ENCODE measurements at places on chromosomes 7 and 10.
A peak's percentile ranks its signal among the peaks of the same experiment; 100 is the strongest.

DNA sequence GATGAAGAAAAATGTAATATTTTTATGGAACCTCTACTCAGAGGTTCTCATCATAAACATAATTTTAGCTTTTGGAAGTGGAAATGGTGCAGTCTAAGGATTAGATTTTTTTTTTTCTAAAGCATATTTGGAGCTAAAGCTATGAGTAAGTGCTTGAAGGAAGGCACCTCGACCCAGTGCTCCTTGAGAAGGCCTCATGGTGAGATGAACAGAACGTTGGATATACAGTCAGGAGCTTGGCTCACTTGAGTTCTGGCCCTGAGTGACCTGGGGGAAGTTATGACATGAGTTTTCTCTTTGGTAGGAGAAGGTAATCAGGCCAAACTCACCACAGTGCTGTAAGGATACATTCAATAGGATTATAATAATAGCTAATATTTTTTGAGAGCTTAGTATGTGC, 163.3 kb downstream of the JCAD start:
- no peak for DNase-seq

DNA sequence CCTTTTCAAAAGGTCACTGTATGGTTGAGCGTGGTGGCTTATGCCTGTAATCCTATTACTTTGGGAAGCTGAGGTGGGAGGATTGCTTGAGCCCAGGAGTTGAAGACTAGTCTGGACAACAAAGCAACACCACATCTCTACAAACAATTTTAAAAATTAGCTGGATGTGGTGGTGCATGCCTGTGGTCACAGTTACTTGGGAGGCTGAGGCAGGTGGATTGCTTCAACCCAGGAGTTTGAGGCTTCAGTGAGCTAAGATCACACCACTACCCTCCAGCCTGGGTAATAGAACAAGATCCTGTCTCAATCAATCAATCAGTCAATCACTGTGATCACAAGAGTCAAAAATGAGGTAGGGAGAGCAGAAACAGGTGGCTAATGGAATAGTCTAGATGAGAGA, 97.0 kb downstream of the SUGCT start:
- DNase-seq = no peak

GRCh38 chr7:136685501-136686173, 182.8 kb upstream of the CHRM2 start:
- DNase-seq = no peak

GRCh38 chr10:97852277-97852676, 2.6 kb downstream of the GOLGA7B start:
- DNase-seq = no peak

- DNase-seq = no peak
Measured at GRCh38 chr10:61936770-61937169, 35.3 kb downstream of the ARID5B start.

DNA sequence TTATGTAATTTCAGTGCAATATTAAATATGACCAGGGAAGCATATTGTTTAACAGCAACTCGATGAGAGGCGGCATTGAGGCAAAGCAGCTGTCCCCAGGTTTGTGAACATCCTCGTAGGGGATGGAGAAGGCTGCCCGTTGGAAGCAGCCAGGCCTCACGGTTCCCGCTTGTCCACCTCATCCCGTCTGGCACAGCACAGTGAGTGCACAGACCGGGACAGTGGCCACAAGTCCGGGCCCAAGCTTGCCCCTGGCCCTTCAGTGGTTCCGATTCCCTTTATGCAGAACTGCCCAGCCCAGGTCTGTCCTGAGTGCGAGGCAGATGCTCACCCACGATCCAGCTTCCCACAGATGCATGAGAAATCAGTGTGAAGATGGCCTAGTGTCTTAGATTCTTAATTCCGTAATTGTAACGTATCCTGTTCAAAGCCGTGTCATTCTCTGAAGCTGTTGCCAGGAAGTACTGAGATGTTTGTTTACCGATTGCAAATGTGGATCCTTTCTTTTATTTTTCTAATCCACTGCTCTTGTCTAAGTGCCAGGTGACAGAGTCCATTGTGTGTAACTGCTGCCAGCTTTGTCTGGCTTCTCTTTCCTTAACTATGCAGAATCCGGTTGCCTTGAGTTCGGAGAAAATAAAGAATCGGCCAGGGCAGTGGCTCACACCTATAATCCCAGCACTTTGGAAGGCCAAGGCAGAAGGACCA, 35.5 kb downstream of the PFKP start:
- peak; percentile 76 for DNase-seq

DNA sequence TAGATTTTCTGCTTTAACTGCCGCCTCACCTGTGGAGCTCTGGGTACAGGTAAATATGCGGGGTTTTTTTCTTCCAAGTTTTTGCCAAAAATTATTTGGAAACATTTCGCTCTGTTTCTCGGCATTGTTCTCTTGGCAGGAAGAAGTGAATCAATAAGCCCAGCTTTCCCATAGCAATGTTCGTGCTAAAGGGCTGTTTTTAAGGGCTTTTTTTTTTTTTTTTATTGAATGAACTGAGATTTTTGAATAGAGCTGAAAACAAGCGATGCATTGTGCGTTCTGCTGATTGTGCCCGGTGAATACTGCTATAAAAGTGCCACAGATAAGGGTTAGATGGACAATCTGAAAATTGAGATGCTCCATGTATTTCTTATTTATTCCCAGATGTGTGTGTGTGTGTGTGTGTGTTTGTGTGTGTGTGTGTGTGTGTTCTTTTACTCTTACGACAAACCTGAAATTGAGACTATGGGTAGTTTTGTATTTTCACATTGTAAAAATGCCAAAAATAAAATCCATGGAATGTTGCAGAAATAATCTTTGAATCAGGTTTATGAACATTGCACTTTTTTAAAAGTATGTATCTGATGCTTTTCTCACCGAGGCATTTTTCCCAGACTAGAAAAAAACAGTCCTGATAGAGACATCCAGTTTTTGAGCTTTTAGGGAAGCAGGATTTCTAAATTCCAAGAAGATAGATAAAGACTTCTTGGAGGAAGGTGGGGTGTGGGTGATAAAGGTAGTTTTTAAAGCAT, 30.5 kb downstream of the KIAA1217 start:
- no peak for DNase-seq

GRCh38 chr10:3813986-3814837, 29.2 kb upstream of the KLF6 start:
- DNase-seq = no peak

DNA sequence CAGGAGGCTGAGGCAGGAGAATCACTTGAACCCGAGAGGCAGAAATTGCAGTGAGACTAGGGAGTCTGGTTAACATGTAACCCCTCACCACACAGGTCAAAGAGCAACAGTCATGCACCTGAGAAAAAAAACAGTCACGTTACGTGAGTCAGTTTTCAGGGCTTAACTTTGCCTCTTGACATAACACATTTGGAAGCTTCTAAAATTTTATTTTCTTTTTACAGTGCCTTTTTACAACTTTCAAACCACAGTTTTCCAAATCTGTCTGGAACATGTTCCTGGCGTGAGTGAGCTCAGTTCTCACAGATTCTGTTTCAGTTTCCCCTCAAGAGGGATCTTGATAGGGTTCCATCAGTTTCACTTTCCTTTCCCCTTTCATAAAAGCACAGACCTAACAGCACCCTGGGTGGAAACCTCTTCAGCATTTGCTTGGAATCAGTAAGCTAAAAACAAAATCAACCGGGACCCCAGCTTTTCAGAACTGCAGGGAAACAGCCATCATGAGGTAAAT, 4.4 kb downstream of the IFIT3 start:
- no peak for DNase-seq

DNA sequence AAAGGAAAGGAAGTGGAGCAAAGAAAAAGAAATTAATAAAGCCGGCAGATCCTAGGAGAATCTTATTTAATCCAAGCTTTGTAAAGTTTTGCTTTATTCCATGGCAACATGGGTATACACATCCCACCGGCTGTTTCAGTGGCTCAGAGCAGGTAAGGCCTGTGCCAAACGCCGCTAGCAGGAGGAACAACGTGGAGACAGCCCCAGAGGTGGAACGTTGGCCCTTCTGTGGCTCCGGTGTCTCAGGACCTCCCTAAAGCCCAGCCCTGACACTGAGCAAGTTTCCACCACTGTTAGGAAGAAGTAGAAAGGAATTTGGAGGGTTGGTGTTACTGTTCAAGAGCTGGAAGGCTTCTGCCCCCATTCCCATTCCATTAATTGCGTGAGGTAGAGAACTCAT, 52.0 kb downstream of the EGFR start:
- no peak for DNase-seq

- DNase-seq = no peak
Measured at GRCh38 chr10:129580010-129580409, 113.0 kb downstream of the MGMT start.

DNA sequence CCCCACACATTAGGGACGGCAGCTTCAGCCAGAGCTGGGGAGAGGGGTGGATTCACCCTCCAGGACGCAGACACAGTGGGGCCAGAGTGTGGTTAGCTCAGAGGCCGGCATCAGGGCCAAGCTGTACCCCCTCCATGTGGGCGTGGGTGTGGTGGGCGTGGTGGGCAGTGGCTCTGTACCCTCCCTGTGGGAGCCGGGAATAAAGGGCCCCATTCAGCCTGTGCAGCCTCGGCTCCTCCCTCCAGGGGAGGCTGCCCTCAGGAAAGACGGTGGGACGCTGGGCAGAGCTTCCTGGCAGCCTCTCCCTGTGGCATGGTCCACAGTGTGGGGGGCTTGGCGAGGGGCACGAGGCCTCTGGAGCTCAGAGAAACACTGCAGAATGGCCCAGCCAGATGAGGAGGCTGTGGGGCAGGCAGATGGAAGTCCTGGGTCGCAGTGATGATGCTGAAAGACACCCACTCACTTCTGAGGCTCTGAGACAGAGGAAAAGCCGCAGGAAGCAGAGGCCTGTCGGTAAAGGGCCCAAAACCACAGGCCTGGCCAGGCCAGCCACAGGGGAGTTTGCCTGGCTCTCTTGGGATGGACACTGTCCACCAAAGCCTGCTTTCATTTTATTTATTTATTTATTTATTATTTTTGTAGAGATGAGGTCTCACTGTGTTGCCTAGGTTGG, 108.0 kb downstream of the SH3PXD2A start:
- DNase-seq = no peak

DNA sequence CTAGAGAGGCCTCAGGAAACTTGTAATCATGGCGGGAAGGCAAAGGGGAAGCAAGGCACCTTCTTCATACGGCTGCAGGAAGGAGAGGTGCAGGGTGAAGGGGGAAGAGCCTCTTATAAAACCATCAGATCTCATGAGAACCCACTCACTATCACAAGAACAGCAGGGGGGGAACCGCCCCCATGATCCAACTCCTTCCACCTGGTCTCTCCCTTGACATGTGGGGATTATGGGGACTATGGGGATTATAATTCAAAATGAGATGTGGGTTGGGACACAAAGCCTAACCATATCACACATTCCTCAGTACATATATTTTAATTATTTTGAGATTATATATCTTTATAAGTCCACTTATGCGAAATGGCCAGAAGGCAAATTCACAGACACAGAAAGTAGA, 8.9 kb downstream of the HK1 start:
- no peak for DNase-seq

DNA sequence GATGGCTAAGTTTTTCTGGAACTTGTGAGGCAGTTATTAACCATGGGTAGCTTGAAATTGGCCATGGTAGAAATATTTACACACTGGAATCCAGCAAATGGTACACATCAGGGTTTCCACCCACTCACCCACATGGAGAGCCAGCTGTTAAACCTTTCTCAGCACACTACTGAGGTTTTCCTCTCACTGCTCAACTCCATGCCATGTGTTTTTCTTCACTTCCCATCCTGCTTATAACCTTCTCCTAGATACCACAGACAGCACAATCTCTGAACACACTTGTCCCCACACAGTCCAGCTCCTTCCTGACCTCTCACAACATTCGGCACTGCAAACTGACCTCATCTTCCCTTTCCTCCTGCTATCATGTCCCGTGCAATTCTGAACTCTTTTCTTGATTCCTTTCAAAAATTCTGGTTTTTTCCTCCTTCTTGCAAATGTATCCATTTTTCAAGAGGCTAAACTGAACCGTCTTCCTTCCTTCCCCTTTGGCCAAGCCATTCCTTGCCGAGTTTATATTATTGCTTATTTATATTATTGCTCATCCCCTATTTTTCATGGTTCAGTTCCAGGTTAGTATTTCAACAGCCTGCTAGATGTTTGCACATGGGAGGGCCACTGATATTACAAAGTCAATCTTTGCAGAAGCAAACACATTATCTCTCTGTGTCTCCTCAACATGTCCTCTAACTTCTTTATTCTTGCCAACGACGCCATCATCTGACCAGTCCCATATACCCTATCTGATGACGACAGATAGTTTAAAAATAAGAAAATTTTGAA, 606.4 kb downstream of the SORCS1 start:
- no peak for DNase-seq

DNA sequence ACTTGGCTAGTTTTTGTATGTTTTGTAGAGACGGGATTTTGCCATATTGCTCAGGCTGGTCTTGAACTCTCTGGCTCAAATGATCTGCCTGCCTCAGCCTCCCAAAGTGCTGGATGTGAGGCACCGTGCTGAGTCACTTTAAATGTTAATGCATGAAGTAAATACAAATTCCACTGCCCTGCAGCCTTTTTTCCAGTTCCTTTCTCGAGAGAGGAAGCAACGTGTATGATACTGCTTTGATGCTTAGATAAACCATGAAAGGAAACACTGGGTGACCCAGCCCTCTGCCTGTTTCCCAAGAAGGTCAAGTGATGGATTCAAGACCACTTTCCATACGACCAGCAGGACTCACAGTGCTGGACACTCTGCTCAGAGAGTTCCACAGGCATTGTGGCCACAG, 11.3 kb upstream of the MRPS24 start:
- no peak for DNase-seq

DNA sequence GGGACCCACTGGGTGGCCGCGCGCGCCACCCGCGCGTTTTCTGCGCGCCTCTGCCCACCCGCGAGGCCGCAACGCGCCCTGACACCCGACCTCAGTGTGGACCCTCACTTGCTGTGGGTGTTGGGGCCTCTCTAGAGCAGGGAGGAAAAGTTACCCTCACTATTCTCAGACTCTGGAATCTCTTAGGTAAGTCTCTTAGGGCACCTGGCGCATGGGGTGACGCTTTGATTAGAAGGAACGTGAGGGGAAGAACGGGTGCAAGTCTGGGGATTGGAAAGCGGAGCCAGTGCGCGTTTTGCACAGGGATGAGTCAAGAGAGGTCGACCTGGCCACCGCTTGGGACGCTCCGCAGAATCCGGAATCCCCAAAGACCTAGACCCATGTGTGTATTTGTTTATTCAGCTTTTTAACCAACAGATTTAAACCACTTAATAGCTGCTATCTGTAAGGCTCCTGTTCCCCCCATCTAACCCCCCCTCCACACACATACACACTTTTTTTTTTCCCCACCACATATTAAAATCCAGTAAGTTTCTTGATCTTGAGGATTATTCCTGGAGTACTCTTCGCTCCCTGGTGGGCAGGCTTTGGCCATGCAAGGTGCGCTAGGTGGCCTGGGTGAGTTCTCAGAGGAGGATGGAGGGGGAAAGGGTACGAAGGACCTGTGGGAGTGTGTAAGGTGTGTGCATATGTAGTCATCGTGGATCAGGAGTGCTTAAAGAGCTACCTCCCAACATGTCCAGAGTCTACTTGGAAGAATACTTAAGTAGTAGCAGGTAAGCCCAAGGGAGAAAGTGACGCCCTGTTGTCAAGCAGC, 169.1 kb upstream of the PPP1R3A start:
- no peak for DNase-seq

All from left lobe of liver (tissue), 2 donors.